ENCODE measurements at places on chromosomes 3 and 15.

- DNase-seq, result no peak
These were observed 24.9 kb upstream of the WNT5A start for GRCh38 chr3:55511895-55512570.

- no peak for DNase-seq
These were observed 149.5 kb downstream of the RYR3 start for GRCh38 chr15:33460166-33460805.

- DNase-seq, result no peak
These were observed 333.6 kb upstream of the C2CD4B start for GRCh38 chr15:62498712-62499111.

- DNase-seq, result no peak
These were observed 26.2 kb downstream of the POLR2M start for GRCh38 chr15:57732526-57733331.

- DNase-seq, result no peak
These were observed 57.2 kb upstream of the KY start for GRCh38 chr3:134707908-134708597.

DNA sequence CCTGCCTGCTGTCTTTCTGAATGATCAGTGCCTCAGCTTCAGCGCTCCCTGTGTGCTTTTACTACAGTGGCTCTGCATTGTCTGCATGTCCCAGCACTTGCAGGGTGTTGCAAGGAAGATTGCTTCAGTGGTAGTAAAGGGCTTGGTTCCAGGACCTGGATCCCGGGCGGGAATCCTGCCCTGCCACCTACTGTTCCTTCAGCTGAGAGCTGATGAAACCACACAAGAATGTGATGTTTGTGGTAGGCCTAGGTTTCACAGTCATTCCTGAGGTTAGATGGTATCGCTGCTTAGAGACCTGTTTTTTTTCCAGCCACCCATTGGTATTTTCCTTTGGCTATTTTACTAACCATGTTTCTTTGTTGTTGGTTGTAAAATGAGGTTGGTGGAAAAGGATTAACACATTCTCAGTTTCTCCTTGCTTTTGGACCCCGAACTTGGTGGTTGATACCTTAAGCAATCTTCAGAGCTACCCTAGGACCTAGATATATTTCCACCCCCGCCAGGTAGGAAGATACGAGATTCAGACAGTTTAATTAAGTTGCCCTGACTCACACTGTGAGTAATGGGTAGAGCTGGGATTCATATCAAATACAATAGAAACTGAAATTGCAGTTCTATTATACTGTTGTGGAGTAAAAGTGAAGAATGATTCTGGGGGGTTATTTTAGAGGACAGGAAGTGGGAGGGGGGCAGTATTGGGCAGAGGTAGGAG is 11.4 kb downstream of the GPR87 start:
- no peak for DNase-seq

DNA sequence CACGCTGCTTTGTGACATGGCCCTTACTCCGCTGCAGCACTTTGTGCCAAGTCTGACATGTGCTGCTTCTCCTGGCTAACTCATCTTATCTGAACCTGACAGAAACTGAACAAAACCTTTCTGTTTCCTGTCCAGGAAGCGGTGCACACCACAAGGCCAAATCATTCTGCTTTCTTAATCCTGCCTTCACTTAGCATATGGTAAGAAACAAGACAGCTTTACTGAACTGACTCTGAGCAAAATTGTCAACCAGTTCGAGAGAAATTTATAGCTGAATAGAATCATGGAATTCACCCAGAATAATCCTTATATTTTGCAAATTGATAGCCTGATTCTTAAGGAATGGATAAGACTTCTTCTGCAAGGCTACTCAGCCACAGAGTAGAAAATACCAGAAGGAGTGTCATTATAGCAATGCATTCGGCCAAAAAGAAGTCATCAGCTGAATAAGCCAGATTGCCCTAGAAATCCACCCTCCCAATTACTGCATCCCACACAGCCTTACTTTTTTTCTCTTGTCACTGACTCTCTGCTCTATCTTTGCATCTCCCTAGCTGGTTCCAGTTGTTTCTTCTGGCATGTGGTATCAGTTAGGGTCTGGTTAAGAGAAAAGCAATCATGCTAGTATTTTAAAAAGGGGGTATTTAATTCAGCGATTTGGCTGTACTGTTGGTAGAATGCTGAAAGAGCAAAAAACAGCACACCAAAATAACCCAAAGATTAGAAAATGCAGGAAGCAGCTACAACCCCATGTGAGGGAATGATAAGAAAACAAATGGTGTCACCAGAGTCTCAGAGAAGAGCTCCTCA is 41.6 kb upstream of the STRIT1 start:
- no peak for DNase-seq

DNA sequence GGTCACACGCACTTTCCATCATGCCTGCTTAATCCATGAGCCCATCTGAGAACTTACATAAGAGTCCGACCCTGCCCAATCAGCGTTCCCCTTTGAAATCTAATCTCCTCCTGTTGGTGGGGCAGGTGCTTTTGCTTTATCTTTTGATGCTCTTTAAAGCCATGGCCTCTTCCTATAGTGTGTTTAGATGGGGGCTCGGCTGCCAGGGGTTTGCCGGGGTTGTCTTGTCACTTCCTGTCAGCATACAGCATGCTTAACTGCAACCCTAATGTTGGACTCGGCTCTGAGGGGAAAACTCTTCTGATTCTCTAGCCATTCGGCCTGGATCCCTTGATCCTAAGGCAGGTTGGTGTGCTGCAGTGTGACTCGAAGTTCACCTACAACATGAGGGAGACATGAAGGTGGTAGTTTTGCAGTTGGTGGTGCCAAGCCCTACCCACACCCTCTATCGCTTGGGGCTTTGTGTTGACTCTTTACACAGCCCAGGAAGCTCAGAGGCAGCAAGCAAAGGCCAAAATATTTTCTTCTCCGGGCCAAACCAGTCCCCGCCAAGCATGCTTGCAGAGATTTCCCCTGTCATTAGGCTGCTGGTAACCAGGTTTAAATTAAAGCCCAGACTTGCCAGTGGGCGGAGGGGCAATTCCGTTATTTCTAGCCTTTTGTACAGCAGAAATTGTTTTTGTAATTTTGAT is 218.7 kb downstream of the FEZF2 start:
- DNase-seq, result no peak

DNA sequence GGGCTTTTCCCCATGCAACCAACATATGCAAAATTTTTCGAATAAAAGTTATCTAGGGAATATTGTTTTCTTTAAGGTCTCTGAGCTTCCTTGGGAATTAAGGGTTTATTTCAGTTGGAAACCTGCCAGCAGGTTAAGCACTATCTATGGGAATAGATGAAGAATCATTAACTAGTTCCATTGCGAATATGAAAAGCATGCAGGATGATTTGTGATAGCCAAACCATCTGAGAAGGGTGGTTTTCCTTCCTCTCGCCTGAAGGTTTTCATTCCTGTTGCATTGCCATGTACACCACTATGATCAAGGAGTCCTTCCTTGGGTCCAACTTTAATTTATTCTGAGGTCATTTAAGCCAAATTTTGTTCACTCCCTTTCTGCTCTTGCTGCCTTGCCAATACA is 184.9 kb downstream of the NR2F2 start:
- DNase-seq, result no peak

- no peak for DNase-seq
These were observed 367.5 kb upstream of the THBS1 start for GRCh38 chr15:39213385-39213840.

DNA sequence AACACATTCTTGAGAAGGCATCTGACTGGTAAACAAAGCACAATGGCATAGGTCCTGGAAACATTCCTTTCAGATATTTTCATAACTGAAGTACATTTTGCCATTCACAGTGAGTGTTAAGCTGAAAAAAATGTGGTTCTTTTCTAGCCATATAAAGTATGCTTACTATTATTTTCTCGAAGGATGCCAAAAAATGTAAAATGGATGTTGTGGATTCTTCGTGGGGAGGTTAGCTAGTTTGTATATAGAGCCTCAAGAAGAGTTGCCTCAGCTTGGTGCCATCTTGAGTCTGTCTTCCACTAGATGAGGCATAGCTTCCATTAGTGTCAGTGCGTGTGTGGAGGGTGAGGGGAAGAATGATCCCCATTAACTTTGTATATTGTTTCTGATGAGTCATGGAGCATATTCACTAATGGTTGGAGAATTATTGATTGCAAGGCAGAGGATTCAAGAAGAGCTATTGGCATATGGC is 4.1 kb downstream of the MBNL1 start:
- no peak for DNase-seq

GRCh38 chr3:143228405-143228804 is 108.8 kb downstream of the CHST2 start:
- no peak for DNase-seq

DNA sequence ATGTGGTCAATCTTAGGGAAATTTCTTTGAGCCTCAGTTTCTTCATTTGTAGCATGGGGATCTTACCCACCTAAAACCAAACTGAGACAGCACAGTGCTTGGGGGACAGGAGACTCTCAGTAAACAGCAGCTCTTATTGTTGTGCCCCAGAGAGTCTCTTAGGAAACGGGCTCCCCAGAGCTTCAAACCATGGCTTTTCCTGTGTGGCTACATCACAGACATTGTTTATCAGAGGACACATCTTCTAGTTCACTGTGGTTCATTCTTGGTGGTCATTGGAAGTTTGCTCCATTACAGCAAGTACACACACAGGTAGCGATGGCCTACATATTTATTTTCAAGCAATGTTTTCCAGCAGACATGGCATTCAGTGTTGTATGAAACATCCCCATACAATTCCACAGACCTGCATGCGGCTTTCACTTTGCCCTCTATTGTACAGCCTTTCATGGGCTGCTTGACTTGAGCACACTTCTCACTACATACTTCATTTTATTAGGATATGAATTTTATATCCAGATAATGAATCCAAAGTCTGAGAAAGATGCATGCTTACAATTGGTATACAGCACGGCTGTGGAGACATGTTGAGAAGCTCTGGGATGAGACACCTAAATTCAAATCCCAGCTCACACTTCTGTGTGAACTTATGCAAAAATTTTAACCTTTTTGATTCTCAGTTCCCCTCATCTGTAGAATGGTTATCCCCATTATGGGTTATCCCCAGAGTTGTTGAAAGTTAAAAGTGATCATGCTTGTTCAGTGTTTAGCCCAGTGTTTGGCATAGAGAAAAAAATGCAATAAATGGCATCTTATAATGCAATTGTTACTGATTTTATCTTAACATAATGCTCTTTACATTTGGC is 84.8 kb upstream of the ICE2 start:
- no peak for DNase-seq

All from esophagus squamous epithelium (tissue), 5 donors.